ENCODE measurements at places on chromosomes 5 and 9. TPM values are rescaled to one million over a fixed set of nuclear protein-coding genes. Genes with fewer than 3 reads are reported as not detected.

GPR151 gene
- not detected for total RNA-seq

PPP3R2 gene
- not detected for total RNA-seq

C9orf43 gene
- 0.73 TPM for total RNA-seq

SPINK4 gene
- total RNA-seq, result not detected

FBXL7 gene
- not detected for total RNA-seq

OSTF1 gene
- total RNA-seq, result 29.1 TPM

ASS1 gene
- not detected for total RNA-seq

SLC24A2 gene
- total RNA-seq, result not detected

CKMT2 gene
- total RNA-seq, result not detected

FOXD4L6 gene
- total RNA-seq, result not detected

CDH18 gene
- total RNA-seq, result not detected

PRSS3 gene
- total RNA-seq, result not detected

ABHD17B gene
- 31.5 TPM for total RNA-seq

CATSPER3 gene
- total RNA-seq, result 0.39 TPM

FCN2 gene
- total RNA-seq, result not detected

ESM1 gene
- total RNA-seq, result not detected

IL5 gene
- not detected for total RNA-seq

ABLIM3 gene
- total RNA-seq, result not detected

ACSL6 gene
- total RNA-seq, result 14.8 TPM

PRR7 gene
- total RNA-seq, result 21.0 TPM

HSPB3 gene
- not detected for total RNA-seq

CDC20B gene
- not detected for total RNA-seq

ECSCR gene
- total RNA-seq, result not detected

PTPRD gene
- total RNA-seq, result not detected

PCDHGA1 gene
- total RNA-seq, result not detected

NR5A1 gene
- not detected for total RNA-seq

ZNF618 gene
- total RNA-seq, result 0.67 TPM
